HFF-Myc (cell line): ENCODE measurements at places on chromosomes 7 and 10.

DNA sequence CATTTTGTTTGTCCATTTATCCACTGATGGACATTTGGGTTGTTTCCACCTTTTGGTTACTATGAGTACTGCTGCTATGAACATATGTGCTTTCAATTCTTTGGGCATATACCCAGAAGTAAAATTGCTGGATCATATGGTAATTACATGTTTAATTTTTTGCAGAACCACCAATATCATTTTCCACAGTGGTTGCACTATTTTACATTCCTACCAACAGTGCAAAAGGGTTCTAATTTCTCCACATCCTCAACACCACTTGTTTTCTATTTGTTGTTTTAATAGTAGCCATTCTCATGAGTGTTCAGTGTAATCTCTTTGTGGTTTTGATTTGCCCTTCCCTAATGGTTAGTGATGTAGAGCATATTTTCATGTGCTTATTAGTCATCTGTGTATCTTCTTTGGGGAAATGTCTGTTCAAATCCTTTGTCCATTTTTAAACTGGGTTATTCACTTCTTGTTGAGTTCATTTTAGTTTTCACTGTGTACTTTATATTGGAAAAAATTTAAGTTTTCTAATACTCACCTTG is 101.9 kb downstream of the HIBADH start:
- DNase-seq: peak; percentile 19

GRCh38 chr7:130417213-130417612 is 23.6 kb downstream of the CEP41 start:
- no peak for DNase-seq

GRCh38 chr7:64314566-64314965 is 805 bp downstream of the ZNF736 start:
- no peak for DNase-seq

DNA sequence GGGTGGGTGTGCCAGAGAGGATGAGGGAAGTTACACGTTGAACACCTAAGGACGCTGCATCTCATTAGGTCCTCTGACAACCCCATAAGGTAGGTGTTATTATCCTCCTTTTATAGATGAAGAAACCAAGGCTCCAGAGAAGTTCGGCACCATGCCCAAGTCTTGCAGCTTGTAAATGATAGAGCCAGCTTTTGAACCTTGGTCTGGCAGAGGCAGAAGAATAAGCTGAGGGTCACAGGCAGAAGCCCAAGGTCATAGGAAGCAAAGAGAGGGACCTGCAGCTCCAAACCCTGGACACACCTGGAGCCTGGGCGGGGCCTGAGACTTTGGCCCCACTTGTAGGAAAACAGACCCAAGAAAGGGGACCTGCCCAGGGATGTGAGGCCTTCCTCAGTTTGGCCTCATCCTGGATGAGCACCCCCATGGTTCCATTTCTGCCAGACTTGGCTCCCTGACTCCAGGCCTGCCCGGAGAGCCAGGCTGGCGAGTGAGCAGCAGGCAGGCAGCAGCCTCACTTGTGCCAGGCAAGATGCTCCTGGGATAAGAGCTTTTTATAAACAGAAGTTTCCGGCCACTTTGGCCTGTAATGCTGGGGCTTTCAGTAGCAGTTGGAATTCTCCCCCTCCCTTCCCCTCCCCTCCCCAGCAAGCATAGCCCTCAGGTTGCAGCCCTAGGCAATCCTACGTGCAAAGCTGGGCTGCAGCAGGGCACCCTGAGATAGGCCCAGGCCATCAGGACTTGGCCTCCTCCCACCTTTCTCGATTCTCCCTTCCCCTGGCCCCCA is 2.4 kb downstream of the KCNH2 start:
- no peak for DNase-seq

DNA sequence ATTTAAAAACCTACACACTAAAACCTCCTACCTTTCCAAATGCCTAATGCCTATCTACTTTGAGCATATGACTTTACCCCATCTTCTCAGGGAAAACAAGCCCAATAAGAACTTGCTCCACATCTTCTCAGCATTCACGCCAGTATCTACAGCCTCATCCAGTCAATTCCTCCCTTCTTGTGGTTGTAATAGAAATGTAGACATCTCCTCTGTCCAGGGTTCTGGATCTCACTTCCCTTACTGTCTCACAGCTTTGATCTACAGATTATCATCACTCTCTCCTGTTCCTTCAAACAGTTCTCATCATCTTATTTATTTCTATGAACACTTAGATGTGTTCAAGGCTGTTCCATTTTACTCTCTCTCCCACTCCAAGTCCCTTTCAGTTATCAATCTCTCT is 70.4 kb upstream of the NOBOX start:
- no peak for DNase-seq

DNA sequence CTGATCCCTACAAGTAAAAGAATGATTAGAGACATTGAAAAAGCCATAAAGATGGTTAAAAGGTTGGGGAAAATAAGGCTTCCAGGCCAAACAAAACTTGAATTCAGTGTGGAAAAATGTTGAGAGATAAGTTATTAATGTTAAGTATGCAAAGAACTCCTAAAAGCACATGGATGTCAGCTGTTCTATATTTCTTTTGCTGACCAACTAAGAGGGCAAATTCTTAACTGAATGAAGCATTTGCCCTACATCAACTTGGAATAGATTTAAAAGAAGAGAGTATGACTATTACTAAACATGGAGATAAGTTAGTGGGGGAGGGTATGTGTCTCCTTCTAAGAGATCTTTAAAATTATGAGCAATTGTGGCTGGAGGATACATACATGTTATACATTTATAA is 124.8 kb downstream of the KIAA1217 start:
- DNase-seq: no peak

DNA sequence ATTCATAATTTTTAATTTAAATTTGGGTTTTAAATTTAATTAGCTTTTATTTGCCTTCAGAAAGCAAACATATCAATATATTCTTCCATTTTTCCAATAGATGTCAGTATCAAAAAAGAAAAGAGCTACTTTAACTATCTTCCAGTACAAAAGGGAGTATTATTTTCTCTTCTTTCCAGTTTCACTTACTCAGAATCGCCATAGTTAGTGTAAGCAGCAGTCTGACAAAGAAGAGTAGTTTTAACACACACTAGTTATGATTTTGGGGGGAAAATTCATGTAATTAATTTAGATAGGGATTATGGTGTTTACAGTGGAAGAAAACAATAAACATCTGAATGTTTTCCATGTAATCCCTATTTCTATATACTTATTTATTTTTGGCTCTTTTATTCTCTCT is 272.6 kb upstream of the DGKB start:
- DNase-seq: no peak

GRCh38 chr7:47570649-47571050 is 11.3 kb downstream of the TNS3 start:
- no peak for DNase-seq

DNA sequence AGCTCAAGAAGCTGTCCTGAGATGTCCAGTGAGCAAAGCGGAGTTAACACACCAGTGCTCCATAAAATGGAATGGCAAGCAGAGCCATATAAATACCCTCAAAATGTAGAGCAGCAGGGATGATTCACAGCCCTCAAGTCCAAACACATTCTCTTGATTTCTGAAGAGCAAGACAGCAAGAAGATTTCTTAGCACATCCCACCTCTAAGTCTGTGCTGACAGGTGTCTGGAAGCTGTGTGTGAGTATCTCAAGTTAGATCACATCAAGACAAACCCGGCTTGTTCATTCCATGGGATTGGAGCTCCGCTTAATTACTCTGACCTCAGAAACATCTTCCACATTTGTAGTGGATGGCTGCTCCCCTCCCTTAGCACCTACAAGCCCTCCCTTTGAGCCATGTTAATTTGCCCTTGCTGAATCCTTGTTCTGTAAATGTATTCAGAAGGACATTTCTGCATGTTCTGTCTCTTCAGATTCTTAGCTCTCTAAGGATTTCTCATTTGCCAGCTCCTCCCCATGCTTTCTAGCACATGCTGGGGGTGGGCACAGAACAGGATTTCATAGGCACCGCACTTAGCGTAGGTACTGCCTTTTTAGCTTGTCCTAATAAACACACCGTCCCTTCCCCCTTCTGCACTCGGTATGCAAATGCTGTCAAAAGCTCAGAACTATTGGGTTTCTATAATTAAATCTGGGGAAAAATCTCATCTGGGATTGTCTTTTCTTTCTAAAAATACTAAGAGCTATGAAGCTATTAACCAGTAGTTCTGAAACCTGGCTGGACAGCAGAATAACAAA is 112.7 kb downstream of the CPXM2 start:
- DNase-seq: no peak

DNA sequence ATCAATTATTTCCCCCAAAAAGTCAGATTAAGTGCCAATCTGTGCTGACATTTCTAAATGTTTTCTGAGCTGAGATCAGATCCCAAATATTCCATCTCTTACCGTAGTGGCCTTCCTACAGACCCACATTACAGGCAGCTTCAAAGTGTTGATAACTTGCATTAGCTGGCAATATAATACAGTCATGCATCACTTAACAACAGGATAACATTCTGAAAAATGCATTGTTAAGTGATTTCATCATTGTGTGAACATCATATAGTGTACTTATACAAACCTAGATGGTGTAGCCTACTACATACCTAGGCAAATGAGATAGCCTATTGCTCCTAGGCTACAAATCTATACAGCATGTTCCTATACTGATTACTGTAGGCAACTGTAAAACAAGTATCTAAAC is 22.4 kb downstream of the SLC25A13 start:
- DNase-seq: no peak

DNA sequence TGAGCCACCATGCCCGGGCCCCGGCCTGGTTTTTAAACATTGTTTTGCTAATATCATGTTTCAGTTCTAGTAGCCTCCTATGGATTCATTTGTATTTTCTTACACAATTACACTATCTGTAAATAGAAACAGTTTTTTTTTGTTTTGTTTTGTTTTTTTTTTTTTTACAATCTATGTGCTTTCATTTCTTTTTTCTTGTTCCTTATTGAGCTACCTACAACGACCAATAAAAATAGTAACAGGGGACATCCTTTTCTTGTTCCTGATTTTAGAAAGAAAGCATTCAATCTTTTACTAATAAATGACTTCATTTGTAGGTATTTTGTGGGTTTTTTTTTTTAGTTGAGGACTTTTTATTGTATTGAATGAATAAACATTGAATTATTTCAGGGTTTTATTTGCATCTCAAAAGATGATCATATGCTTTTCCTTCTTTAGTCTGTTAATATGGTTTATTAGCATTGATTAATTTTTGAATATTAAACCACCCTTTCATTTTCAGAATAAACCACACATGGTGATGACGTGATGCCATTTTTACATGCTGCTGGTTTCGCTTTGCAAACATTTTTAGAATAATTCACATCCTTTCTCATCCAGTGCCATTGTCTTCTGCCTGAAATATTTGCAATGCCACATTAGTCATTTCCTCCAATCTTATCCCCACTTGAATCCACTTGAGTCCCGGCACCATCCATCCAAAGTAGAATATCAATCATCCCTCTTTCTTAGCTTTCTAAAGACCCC is 18.1 kb upstream of the AKR1E2 start:
- DNase-seq: peak; percentile 52

- DNase-seq: no peak
Observed at GRCh38 chr7:125254566-125254965, 324.9 kb upstream of the POT1 start.

DNA sequence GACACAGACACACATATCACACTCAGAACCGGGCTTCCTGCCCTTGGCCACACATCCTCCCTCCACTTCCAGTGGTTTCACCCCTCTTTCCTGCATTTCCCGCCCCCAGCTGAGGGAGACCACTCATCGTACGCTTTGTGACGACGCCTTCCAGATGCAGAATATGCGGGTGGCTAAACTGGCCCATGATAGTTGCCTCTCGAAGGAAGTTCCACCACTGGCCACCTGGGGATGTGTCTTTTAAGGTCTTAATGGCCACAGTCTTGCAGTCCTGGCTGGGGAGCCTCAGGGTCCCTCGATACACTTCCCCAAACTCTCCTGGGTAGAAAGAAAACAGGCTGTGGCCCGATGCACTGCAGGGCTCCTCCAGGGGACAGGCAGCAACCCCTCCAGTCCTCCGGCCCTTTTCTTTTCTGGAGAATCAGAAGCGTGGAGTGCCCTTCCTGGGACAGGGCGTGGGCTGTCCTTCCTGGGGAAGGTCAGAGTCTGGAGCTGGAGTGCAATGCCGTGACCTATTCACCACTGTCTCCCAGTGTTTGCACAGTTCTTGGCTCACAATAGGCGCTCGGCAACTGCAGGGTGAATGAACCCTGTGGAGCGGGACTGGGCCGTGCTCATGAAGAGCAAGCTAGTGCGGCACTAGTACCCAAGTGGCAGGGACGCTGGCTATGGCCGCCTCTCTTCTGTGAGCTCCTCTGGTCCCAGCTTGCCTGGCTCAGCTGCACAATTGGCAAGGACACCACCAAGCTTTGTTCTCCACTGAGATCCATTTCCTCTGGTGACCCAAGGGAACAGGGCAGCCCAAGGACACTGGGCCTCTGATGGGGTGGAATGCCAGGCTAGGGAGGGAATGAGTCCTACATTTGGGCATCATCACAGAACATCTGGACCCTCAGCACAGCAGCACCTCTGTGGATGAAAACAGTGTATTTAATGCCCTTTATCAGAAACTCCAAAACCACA is 13.2 kb downstream of the EPHA1 start:
- DNase-seq: no peak

DNA sequence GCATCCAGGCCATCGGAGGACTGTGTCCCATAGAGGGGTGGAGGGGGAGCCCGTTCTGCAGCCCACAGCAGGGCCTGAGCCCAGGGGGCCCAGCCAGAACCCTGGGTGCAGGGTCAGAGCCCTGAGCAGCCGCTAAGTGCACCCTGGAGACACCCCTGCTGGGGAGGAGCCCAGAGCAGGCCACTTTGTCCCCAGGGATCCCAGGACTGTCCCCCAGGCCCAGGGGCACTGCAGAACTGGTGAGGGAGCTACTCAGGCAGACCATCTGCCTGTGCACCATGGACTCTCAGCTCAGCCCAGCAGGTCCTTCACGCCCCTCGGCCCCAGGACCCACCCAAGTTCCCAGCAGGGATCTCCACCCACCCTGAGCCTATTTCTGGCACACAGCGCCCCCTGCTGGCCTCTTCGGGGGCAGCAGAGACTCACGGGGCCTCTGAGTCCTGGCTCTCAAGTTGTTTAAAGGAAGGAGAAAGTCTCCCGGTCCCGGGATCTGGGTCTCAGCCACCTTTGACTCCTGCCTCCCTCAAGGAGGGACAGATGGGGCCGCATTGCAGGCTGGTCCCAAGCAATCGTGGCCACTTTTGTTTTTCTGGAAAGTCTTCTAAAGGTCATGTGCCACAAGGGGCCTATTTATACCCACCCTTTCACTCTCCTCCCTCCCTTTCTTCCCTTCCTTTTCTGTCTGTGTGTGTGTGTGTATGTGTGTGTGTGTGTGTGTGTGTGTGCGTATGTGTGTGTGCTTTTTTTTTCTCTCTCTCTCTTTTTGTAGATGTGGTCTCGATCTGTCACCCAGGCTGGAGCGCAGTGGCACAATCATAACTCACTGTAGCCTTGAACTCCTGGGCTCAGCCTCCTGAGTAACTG is 90.3 kb downstream of the MYL10 start:
- peak; percentile 15 for DNase-seq

DNA sequence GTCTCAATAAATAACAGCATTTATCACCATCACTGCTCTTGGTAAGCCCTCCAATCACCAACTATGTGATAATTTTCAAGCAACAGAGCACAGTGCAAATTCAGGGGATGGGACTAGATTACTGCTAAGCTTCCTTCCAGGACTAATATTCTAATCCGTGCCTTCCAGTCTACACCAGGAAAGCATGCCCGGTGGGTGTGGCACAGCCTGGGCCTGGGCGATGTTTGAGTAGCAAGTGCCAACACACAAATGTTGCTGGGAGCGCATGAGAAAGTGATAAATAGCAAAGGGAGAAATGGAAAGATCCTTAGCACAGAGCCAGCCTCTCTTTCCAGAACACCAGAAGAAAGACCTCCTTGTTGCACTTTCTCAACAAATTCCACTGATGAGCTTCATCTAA is 13.5 kb upstream of the TM9SF3 start:
- no peak for DNase-seq
